Stomach (tissue), 19 donors: ENCODE measurements at places on chromosomes 4 and X.

DNA sequence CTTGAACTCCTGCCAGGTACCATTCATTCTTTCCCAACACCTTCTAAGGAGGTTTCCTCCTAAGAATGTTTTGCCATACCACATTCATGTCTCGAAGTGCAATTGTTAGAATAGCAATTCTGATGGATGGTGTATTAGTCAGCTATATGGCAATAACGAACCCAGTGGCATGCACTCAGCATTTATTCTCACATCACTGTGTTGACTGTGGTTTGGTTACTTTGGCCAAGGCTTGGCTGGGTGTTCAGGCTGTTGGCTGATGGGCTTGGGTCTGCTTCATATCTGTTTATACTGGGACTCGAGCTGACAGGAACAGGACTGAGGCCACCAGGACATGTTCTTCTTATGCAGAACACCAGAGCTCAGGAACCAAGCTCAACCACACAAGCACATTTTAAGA is 31.7 kb downstream of the PSAPL1 start:
- peak; percentile 52 for DNase-seq

DNA sequence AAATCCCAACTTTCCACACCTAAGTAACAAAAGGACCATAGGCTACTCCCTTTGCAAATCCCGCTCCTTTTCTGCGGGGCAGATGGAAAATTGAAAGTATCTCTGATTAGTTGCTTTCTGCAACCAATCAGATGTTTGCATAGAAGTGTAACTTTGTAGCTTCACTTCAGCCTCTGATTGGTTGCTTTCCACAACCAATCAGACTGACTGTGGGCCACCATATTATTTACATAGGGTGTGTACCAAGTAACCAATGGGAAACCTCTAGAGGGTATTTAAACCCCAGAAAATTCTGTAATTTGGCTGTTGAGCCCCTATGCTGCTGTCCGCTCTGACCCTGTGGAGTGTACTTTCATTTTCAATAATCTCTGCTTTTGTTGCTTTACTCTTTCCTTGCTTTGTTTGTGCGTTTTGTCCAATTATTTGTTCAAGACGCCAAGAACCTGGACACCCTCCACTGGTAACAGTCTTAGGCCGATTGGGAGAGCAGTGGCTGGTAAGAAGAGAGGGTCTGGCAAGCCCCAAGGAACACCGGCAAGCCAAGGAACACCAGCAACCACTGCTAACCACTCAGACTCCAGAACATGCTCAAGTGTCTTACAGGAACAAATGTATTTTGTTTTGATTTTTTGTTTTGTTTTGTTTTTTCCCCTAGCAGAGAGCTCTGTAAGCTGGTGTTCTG is 125.5 kb upstream of the MAP3K15 start:
- DNase-seq = no peak

- no peak for DNase-seq
Measured at GRCh38 chr4:29326816-29327215, 1393.4 kb upstream of the PCDH7 start.

- no peak for DNase-seq
Measured at GRCh38 chrX:18970465-18970864, 13.4 kb downstream of the PHKA2 start.

- no peak for DNase-seq
Measured at GRCh38 chrX:39716401-39716800, 381.4 kb downstream of the BCOR start.
